ENCODE measurements at places on chromosomes 2 and 18.
A peak's percentile ranks its signal among the peaks of the same experiment; 100 is the strongest.

GRCh38 chr18:32763293-32763692 is 9.5 kb downstream of the KLHL14 start:
- DNase-seq = no peak

- DNase-seq = no peak
These were observed 8.7 kb upstream of the NGEF start for GRCh38 chr2:233021771-233022170.

DNA sequence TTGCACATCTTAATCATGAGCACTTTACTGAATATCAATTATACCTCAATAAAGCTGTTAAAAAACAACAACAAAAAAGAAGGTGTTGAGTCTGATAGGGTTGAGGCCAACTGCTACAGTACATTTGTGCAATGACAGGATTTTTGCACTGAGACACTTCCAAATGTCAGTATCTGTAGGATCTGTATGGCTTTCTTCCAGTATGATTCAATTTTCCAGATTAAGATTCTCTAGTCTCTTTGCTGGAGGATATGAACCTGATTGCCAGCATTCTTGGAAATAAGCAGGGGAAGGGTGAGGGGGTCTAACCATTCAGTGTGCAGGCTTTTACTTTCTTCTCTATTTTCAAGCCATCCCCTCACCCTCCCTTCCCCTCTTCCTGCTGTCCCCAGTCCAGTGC is 85.1 kb downstream of the SEMA4F start:
- DNase-seq = no peak

- no peak for DNase-seq
These were observed 51.5 kb upstream of the MGAT5 start for GRCh38 chr2:134202371-134202770.

- DNase-seq = peak; percentile 14
These were observed 44.2 kb downstream of the WDPCP start for GRCh38 chr2:63544017-63544627.

GRCh38 chr2:75560022-75560767 is 544 bp downstream of the EVA1A start:
- no peak for DNase-seq

GRCh38 chr2:9032536-9033255 is 29.2 kb upstream of the MBOAT2 start:
- DNase-seq = no peak

GRCh38 chr2:182952741-182953450 is 85.4 kb downstream of the NCKAP1 start:
- no peak for DNase-seq

DNA sequence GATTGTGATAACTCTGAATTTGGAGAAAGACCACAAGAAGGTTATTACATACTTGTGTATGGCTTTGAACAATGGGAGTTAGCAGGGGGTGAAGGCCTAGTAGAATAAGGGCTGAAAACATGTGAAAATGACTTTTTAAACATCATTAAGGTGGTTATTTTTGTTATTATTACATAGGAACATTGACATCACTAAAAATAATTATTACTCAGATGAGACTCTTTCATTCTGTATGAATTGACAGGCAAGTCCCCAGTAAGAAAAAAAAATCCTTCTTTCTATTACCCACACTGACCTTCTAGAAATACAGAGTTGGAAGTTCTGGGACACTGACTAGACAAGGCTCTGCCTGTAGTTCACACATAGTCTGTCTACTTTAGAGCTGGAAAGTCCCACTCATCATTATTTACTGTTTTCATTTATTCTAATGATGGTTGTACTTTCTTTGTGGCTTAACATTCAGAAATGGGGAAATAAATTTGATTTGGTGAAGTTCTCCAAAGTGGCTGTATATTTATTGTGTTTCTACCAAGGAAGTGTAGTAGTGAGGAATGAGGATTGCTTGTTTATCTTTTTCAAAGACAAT is 219.6 kb upstream of the EPAS1 start:
- no peak for DNase-seq
